ENCODE measurements at places on chromosomes 7 and 10.

DNA sequence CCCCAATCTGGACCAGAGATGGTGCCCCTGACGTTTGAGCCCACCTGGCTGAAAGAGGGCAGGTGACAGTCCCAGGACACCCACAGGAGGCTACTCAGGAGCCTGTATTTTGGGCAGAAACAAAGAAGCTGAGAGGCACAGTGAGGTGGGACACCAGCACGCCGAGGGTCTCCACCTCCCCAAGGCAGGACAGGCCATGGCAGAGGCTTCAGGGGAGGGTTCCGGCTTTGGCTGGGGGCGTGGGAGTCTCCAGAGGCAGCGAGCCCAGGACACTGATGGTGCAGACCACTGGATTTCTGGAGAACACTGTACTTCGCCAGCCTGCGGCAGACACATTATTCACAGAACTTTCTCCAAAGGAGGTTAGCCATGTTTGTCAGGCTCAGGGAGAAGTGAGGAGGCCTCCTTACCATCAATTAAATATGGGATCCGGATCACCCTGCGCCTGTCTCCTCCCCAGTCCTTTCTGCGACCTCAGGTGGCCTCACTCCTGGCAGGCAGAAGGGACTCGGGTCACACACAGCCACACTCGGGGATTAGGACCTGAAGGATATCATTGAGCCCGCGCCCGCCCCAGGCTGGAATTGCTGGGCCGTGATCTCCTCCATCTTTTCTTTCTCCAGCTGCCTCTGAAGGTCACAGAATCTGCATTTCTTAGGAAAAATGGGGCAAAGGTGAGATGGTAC lies 98.3 kb downstream of the MKI67 start:
- DNase-seq = no peak

DNA sequence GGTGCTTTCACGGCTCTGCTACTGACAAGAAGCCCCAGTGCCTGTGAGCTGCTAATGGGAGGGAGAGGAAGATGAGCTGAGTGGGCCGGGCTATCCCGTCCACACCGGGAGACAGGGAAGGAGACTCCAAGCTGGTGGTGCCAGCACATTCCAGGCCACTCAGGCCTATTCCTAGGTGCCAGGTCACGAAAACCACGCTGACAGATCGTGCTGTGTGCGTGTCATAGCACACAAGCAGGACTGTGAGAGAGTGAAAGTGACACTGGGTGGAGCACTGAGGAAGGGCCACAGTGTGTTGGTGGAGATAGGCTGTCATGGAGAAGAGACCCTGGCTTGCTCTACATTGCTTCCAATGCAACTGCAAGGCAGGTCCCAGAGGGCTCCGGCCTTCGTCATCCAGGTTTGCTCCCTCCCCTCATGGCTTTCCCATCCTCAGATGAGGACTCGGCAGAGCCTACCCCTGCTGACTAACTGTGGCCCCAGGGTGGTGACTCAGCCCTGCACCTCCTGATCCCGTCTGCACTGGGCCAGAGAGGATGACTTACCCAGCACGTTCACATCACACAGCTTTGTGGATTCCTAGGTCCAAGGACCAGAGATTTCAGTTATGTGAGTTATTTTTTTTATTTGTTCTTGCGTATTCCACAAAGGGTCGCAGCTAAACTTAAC lies 167.3 kb downstream of the EGFR start:
- DNase-seq = no peak

- no peak for DNase-seq
Observed at GRCh38 chr10:60646966-60647796, 131.1 kb upstream of the CDK1 start.

DNA sequence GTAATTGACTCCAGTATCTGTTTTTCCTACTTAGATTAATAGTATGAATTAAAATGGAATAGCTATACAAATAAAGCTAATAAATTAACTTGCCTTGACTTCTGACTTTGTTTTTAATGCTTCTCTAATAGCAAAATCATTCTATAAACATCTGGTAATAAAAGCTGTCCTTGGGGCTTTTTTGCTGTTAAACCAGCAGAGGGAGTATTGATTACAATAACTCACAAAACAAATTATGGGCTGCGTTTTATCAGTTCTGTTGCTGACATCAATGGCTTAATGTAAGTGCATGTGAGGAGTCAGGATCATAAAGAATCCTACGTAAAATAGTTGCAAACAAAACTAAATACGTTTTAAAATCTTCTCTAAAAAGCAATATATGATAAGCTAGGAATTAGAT lies 667.8 kb downstream of the PCDH15 start:
- no peak for DNase-seq

GRCh38 chr10:52308251-52309031 lies 5.6 kb upstream of the DKK1 start:
- DNase-seq = no peak

GRCh38 chr10:122254831-122255230 lies 16.3 kb upstream of the BTBD16 start:
- DNase-seq = no peak

DNA sequence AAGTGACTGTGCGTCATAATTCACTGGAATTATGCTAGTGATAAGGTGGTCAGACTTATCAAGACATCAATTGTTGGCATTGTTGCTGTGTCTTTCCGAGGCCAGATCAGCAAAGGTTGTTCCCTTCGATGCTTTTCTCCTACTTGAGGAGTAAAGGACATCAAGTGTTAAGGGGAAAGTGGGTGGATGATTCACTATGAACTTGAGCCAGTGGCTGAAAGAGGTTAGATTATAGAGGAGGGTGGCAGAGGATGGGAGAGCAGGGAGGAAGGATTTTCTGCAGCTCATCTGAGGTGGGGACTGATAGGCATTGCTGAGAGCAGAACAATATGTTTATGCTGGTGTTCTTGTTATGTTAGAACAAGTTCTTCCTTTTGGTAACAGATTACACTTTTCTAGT lies 131.4 kb upstream of the AGR3 start:
- DNase-seq = no peak
